HuH-7 (cell line): ENCODE measurements at places on chromosomes 2 and 18.

- DNase-seq, result no peak
Observed at GRCh38 chr18:26504831-26505230, 43.5 kb downstream of the KCTD1 start.

DNA sequence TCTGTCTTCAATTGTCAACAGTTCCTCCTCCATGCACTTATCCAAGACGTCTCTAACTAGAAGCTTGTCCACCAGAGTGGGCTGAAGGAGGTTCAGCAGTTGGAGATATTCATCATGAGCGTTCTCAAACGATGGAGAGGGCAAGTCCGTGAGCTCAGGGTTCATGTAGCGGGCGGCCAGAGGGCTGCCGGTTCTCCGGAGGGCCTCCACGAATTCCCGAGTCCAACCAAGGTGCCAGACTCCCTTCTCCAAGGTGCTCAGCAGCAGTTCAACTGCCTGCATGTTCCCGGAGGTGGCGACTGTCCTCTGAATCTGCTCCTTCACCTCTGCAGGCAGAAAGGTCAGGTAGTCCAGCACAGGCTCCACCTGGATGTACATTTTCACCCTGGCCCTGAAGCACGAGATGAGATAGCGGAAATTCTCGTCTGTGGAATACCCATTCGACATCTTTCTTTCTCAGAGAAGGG lies 590 bp downstream of the IFIH1 start:
- DNase-seq, result peak; percentile 20

DNA sequence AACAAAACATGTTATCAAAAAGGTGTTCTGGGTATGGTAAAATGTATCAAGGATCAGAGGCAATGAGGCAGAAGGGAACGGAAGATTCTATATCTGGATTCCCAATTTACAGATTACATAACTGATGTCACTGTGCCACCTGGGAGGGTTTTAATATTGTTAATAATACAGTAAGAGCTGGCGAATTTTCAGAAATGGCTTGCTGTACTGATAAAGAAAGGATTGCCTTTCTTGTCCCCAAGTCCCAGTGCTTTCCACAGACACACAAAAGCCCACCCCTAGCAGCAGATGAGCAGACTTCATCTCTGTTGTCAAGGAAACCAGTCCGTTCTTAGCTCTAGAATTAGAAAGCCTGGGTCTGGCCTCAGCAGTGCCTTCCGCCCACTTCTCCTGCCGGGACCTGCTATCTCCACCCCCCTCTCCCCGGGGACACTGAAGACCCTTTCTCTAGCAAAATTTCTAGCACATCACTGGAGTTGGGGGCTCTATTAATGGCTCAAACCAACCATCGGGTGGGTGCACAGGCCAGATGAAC lies 34.3 kb downstream of the ADD2 start:
- no peak for DNase-seq

DNA sequence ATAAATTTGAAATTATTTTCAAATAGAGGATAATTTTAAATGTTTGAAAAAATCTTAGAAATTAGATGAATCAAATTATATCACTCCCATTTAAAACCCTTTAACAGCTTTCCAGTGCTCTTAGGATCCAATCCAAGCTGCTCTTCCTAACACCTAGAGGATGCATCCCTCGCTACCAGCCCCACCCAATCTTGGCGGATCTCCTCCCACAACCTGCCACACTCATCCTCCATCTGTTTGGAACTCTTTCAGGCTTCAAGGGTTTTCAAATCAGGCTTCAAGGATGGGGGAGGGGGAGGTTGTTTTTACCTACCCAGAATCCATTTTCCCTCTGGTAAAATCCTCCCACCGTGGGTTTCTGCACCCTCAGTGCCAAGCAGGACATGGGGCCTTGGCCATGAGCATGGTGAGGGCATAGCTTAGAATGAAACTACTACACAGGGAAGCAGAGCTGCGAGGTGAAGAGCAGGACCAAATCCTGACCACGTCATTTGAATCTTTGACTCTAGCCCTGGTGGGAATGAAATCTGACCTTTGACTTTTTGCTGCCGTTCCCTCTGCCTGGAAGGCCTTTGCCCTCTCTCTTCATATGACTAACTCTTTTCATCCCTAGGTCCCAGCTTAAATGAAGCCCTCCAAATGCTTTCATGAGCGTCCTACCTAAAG lies 113.0 kb upstream of the MAPRE2 start:
- DNase-seq, result peak; percentile 25

DNA sequence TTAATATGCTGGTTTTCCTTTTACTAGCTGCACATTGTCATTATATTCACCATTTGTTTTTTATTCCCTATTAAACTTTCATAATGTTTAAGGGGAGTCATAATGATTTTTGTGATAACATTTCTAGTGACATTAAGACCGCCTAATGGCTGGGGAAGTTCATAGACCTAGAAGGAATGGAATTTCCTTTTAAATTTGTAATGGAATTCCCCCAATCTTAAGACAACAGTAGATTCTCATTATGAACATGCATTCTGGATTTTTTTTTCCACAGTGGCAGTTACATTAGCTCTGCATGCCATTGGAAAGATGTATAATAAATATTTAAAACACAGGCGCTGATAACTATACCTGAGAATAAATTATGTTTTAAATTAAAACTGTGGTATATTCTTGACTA lies 8.4 kb downstream of the YPEL5 start:
- DNase-seq, result no peak

DNA sequence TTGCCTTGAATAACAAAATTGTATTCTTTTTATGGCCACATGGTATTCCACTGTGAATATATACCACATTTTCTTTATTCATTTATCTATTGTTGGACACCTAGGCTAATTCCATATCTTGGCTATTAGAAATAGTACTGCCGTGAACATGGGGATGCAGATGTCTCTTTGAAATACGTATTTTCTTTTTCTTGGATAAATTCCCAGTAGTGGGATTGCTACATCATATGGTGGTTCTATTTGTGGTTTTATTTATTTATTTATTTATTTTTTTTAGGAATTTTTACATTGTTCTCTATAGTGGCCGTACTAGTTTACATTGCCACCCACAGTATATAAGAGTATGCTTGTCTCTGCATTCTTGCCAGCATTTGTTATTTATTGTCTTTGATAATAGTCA lies 679.8 kb upstream of the NRXN1 start:
- DNase-seq, result no peak

DNA sequence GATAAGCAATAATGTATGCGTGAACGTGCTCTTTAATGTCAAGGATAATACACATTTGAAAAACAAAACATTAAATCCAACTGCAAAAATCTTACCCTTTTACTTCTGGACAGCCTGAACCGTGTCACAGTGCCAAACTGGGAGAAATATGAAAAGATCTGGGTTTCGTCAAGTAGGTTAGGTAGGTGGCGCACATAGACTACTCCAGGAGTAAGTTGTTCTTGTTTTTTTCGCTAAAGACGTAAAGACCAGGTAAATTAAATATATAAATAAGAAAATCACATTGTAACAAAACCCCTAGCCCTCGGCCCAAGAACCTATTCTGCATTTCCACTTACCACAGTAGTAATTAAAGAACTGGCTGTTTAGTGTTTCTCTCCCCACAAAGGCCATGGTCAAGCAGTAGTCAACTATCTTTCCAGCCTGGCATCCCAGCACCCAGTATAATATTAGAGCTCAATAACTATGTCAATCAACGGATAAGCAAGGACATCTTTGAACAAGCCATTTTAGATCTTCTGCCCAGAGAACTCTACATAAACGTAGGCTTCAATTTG lies 1.1 kb downstream of the NIFK start:
- no peak for DNase-seq

GRCh38 chr18:37922162-37922561 lies 356.6 kb upstream of the CELF4 start:
- DNase-seq, result no peak

GRCh38 chr2:3260959-3261358 lies 116.7 kb downstream of the EIPR1 start:
- no peak for DNase-seq

- no peak for DNase-seq
Observed at GRCh38 chr2:129801575-129801974, 177.9 kb upstream of the RAB6C start.

DNA sequence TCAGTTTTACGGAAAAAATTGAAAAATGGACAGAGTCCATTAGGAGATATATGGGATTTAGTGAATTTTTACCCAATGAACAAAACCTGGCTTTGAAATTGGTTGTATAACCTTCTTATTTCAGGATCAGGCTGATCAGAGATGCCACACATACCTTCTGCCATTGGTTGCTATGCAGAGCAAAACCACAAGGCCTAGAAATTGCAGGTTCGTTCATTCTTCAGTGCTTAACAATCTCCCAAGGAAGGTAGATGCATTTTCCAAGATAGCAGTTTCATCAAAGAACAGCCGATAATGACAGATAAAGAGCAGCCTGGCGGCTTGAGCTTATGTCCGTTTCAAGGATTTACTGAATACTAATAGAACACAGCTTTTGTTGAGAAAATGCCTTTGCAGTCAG lies 868.8 kb downstream of the EPHA4 start:
- DNase-seq, result no peak

- no peak for DNase-seq
Observed at GRCh38 chr18:42614619-42615293, 500.7 kb downstream of the RIT2 start.

DNA sequence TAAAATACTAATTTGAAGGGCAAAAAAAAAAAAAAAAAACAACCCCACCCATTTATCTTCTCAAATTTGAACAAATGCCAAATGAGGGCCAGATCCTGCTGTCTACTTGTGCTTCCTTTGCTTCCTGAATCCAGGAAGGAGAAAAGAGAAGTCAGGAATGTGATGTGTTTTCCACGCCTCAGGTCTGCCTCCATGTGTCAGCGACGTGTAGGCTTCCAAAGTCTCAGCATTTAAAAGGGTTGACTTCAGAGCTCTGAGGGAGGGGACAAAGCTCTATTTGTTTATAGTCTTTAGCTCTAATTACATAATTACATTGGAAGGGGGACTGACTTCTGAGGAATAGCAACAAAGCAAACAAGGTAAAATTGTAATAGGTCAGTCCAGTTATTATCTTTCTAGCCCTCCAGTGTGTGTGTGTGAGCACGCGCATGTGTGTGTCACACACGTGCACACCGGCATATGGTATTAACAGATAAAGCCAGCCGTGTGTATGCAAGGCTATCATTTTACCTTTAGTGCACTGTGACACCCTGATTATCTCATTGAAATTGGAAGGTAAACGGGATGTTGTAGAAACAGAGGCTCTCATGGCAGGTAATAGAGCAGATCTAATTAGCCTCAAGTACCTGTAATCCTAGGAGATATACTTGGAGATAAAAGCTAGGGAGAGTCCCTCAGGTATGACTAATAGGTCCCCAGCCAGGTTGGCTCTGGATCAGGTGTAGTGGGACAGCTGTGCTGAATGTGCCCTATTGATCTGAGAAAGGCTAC lies 911.4 kb upstream of the ZEB2 start:
- DNase-seq, result no peak
